ENCODE measurements at places on chromosomes 1 and 21.

GRCh38 chr1:62384276-62385005, 52.4 kb upstream of the USP1 start:
- DNase-seq, result no peak

DNA sequence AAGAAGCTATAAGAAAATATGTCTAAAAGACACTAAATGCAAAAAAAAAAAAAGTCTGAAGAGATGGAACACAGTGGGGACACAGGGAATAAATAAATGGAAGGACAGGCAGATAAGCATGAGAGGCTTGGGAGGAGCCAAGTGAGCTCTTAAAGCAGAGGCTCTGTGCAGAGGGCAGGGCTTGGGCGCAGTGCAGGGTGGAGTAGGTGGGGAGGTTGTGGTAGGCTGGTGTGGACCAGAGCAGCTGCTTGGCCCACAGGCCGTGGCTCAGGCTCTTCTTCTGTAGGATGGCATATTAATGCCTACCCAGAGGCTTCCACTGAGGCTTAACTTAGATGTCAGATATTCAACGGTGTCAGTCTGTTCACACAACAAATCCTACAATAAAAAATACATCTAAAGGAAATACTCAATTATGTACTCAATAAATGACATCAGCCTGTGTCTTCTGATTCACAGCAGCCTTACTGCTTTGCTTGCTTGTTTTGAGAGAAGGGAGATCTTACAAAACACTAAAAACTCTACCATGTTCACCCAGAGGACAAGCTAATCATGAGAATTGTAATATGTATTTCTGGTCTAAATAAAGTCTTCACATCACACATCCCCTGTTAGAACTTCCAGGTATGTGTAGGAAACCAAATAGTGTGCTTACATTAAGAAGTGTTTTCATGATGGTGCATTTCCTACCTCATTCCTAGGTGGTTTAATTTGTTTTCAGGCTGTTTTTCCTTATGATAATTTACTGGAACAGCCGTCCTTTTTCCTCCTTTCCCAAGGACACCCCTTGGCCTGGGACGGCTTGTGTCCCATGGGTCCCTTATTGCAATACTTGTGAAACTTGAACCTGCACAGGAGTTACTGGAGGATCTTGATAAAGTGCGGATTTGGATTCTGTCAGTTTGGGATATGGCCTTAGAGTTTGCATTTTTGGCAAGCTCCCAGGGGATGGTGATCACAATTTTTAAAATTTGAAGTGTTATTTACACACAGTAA, 24.9 kb downstream of the DIP2A start:
- no peak for DNase-seq

DNA sequence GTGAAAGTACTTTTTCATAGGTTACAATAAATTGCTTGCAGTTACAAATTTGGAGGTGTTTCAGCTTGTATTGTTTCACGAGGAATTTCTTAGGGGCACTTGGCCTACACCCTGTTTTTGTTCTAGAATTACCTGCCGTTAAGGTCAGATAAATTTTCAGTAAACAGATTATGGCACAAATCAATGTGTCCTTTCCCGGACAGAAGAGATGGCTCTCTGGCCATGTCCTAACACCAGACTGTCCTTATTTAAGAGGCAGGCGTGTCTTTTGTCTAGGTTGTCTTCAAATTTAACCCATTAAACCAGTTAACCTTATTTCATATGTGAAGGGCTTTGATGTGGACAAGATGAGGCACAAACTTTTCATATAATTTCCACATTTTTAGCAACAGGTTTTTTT, 243.4 kb downstream of the SDCCAG8 start:
- no peak for DNase-seq

DNA sequence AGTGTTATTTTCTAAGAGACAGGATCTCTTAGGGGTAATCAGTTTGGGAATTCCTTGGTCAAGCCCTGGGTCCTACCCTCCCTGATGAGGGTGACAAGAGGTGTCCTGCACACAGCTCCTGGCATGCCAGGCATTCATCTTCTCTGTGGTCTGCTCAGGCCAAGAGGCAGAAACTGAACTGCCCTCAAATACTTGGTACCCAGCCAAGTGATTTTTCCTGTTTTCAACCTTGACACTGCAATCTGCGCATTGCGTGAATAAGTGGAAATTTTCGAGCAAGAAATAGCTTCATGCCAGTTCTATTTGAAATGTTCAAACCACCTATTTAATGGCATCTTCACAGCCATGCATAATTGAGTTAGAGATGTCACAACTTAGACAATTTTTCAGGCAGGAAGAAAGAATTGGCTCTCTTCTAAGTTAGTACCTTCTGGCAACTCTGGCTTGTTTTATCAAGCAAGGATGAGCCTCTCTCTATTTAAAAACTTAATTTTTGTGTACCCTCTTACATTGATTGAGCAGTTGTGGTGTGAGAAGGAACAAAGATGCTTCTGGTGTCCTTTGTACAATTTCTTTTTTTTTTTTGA, 27.0 kb downstream of the DNM3 start:
- DNase-seq, result no peak
